ENCODE measurements at places on chromosomes 5 and 9. TPM values are rescaled to one million over a fixed set of nuclear protein-coding genes. Genes with fewer than 3 reads are reported as not detected.

PCDHGA5 gene
- 0.86 TPM for total RNA-seq

DNA sequence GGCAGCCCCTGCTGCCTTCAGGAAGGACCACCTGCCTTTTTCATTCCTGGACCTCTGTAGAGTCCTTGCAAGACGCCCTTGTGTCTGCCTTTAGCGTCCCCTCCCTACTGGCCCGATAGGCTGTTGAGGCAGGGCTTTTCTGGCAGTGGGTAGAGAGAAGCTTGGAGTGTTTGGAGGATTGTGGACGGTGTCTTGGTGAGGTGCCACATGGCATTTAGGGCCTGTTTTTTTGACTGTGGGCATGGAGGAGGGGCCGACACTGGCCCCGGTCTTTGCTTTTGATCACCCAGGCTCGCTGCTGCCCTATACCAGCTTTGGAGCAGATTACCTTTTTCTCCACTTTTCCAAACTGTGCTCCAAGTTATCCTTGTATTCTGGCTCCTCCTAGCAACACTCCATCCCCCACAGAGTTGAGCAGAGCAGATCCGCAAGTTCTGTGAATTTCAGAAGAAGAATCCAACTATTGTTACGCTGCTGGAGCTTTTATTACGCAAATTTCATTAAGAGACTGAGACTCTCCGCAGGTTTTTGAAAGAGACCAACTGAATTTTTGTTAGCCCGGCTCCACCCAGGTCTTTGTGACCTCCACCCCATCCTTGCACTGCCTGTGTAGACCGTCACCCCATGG is 34.8 kb upstream of the PRDM12 start:
- DNase-seq, result no peak

- peak; percentile 3 for DNase-seq
Observed at GRCh38 chr9:109934136-109934856, 154.3 kb downstream of the PALM2AKAP2 start.

DNA sequence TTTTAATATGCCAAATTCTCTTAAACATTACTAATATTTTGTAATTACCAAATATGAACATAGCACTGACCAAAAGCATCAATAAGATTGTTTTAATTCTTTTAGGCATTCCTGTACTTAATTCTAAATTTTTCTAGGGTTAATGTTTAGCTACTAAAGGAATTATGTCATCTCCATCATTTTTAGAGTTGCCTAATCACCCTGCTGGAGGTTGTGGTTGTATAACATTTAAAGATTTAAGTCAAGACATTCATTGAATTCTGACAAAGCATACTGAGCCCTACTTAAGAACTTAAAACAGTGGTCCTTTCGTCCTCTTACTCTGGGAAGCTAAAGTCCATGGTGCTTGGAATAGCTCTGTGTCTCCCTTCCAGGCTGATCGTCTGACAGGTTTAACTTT is 28.1 kb upstream of the DAB2 start:
- peak; percentile 54 for DNase-seq

DNA sequence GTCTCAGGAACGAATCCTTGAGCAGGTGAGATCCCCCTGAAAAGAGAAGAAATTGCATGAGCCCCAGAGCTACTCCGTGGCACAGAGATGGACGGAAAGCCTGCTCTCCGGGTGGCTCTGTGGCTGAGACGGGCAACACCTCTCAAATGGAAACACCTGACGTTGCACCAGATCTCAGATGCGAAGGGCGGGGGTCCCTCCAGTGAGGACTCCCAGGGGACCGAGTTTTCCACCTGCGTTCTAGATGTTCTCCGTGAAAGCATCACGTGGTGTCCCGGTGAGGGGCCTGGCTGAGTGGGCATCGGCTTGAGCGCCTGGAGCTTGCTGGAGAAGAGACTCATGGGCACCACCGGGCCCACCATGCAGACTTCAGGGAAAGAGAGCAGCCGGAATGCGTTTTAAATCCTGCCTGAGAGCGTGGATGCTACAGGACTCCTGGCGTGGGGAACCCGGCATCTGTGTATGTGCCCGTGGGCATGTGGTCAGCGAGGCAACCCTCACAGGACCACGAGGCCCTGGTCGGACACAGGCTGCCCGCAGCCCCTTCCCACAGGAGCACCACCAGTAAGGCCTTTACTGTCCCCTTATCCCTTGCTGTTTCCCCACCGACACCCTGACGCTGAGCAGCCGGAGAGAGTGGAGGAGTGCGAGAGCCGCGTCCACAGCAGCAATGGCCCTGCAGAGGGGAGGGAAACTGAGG is 378.4 kb upstream of the IRX4 start:
- DNase-seq, result no peak
